Caco-2 (cell line): ENCODE measurements at places on chromosomes 13 and 19. TPM values are rescaled to one million over a fixed set of nuclear protein-coding genes. Genes with fewer than 3 reads are reported as not detected.

The NLRP7 gene
- total RNA-seq = 0.43 and 0.49 TPM in 2 replicates

The GNG14 gene
- 0.91 TPM in 1 of 2 replicates, not detected in the other for total RNA-seq

The SYNE4 gene
- total RNA-seq = 42.5 and 48.5 TPM in 2 replicates

The RDH8 gene
- not detected in 2 replicates for total RNA-seq

The ZNF554 gene
- total RNA-seq = 3.6 and 3.7 TPM in 2 replicates

The NFIX gene
- 0.35 and 0.82 TPM in 2 replicates for total RNA-seq

The ZNF835 gene
- total RNA-seq = not detected in 2 replicates

The PRR22 gene
- 7.1 TPM in 2 replicates for total RNA-seq

The RFXAP gene
- 8.7 and 11.5 TPM in 2 replicates for total RNA-seq

The ZNF444 gene
- 92.2 and 95.6 TPM in 2 replicates for total RNA-seq

The DHDH gene
- total RNA-seq = 2.6 and 3.3 TPM in 2 replicates

The TNNT1 gene
- 11.8 and 18.0 TPM in 2 replicates for total RNA-seq

The FPR3 gene
- not detected in 2 replicates for total RNA-seq

The PEAK3 gene
- total RNA-seq = not detected in 2 replicates

The KDELR1 gene
- 375 and 381 TPM in 2 replicates for total RNA-seq

The NLRP11 gene
- 0.26 and 0.43 TPM in 2 replicates for total RNA-seq

The PSG3 gene
- total RNA-seq = not detected in 2 replicates

The PCDH8 gene
- total RNA-seq = not detected in 2 replicates

The TNFSF13B gene
- total RNA-seq = 0.41 and 0.84 TPM in 2 replicates
